ENCODE measurements at places on chromosomes 11 and 22.

DNA sequence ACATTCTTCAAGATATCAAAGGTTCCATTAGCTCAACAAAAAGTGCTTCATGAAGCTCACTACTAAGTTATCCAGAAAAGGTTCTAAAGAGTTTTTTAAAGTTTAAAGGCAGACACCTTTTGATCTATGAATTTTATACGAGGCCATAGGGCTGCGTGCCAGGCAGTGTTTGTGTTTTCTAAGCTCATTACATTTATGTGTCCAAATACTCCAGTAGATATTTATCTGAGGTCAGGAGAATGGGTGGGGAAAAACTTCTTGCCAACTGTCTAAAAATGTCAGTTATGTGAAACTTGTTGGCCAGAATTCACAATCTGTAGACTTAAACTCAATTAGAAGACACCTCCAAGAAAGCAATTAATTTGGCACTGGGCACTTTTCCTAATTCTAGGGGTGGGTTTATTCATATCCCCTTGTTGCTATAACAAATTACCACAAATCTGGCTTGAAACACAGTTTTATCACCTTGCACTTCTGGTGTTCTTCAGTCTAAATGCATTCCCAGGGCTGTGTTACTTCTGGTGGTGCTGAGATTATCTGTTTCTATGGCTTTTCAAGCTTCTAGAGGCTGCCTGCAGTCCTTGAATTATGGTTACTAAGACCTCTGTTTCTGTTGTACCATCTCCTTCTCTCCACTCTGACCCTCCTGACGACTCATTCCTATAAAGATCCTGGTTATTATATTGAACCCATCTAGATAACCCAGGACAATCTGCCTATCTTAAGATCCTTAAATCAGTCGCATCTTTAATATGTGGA is 1030.4 kb upstream of the CNTN5 start:
- DNase-seq, result no peak

DNA sequence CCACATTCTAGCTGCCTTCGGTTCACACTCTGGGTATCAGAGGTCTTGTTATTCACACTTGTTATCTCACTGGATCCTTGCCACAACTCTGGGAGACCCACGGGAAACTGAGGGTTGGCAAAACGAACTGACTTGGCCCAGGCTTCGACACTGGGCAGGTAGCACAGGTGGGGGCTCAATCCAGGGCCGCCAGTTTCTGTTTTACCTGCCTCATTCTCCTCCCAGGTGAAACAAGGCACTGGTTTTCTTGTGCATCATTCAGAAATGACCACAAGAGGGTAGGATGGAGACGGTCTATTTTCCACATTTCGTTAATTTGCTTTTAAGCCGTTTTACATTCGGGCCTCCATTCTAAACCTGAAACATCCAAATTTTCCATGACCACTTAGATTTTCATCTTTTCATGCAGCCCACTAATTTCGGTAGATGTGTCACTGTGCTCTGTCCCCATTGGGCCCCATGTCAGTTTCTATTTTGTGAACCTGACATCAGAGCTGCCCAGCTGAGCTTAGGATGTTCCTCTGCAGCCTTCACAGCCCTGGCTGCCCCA is 108.1 kb downstream of the KIAA1671 start:
- DNase-seq, result no peak

DNA sequence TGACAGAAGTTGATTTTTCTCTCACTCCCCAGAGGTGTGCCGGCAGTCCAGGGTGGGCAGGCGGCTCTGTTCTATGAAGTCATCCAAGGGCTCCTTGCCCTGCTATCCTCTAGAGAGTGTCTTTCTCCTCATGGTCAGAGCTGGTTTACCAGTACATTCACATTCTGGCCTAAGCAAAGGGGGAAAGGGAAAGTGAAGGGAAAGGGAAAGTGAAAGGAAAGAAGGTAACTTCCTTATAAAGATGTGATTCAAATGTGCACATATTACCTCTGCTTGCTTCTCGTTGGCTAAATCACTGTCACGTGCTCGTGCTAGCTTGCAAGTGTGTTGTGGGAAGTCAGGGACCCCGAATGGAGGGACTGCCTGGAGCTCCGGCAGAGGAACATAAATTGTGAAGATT is 2.9 kb upstream of the HTATIP2 start:
- no peak for DNase-seq

- no peak for DNase-seq
Observed at GRCh38 chr11:106021181-106021966, 666 bp downstream of the MSANTD4 start.

- DNase-seq, result no peak
Observed at GRCh38 chr11:108805030-108805429, 140.2 kb downstream of the DDX10 start.

DNA sequence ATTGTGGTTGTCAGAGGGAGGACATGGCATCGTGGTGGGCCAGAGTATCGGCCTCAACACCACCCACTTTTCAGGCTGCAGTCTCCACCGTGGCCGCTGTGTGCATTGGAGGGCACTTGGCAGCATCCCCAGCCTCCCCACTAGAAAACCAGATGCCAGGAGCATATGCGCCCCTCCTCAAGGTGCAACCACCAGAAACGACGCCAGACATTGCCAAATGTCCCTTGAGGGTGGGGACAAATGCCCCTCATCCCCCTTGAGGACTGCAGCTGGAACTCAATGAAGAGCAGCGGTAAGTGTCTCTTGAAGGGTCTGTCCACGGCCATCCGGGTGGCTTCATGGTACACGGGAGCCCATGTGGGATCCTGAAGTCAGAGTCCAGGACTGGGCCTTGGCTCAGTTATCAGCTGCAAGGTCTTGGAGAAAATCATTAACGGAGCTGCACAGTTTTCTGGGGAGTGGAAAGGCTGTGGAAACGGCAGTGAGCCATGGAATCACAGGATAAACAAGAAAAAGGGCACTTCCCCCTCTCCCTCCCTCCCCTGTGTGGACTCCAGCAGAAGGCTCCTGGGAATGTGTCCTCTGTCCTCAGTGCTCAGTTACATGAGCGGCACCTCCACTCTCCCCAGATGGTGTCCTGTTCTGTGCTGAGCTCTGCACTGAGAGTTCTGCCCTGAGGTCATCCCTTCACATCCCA is 324.4 kb upstream of the B3GAT1 start:
- DNase-seq, result no peak

DNA sequence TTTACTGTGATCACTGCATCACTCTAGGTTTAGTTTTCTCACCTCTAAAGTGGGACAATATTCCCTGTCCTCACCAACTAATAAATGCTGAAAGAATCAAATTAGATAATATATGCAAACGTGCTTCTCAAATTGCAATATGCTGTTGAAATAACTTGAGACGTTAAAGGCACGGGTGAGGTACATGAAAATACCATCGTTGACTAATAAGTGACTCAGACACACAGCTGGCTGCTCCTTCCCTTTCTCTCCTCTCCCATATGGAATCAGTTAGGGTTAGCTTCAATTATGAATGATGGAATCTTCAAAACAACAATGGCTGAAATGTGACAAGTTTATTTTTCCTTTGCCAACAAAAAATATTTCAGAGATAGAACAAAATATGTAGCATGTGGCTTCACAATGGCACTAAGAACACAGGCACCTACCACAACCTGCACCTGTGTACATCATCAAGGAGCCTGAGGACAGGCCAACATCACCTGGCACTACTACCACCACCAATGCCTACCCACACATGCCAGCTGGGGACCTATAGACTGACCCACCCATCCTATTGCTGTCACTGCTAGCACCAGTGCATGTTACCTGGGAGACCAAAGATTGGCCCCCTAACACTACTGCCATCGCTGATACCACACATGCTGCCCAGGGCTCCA is 13.7 kb downstream of the GDPD4 start:
- no peak for DNase-seq

DNA sequence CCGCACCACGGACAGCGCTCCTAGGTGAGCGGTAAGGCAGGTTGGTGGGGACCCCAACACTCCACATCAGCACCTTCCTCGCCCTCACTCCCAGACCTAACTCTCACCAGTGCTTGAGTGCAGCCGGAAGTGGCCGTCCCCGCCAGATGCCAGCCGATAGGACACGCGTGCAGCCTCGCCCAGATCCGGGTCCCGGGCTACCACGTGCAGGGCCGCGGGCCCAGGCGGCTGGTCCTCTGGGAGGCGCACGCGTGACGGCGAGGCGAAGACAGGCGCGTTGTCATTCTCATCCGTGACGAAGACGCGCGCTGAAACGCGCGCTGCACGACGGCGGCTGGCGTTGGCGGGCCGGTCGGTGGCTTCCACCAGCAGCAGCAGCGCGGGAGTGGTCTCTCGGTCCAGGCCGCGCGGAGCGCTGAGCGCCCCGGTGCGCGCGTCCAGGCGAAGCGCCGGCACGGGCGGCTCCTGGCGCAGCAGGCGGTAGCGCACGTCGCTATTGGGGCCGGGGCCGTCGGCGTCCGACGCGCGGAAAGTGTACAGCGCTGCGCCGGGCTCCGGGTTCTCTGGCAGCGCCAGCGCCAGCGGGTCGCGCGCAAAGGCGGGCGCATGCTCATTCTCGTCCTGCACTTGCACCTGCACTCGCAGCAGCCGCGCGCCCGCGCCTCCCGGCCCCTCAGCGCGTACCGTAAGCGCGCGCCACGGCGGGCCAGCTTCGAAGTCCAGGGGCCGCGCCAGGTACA is 10.8 kb upstream of the TPP1 start:
- DNase-seq, result no peak

- DNase-seq, result no peak
Observed at GRCh38 chr22:43001271-43002201, 13.4 kb downstream of the PACSIN2 start.

DNA sequence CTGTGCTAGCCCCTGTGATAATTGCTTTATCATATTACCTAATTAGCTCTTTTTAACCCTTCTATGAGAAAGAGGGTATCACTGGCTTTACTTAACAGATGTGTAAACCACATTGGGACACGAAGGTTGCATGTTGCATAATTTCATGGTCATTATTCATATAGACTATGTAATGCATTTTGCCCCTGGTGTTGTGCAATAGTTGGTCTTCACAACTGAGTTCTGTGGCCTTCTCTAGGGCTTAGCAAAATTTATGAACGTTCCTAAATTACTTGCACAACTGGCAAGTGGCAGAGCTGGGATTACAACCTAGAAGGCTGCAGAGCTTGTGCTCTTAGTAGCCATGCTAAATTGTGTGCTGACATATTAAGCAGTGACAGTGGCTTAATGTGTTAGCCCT is 34.6 kb upstream of the PDGFD start:
- no peak for DNase-seq

- no peak for DNase-seq
Observed at GRCh38 chr22:37994982-37995381, 10.6 kb upstream of the SOX10 start.

DNA sequence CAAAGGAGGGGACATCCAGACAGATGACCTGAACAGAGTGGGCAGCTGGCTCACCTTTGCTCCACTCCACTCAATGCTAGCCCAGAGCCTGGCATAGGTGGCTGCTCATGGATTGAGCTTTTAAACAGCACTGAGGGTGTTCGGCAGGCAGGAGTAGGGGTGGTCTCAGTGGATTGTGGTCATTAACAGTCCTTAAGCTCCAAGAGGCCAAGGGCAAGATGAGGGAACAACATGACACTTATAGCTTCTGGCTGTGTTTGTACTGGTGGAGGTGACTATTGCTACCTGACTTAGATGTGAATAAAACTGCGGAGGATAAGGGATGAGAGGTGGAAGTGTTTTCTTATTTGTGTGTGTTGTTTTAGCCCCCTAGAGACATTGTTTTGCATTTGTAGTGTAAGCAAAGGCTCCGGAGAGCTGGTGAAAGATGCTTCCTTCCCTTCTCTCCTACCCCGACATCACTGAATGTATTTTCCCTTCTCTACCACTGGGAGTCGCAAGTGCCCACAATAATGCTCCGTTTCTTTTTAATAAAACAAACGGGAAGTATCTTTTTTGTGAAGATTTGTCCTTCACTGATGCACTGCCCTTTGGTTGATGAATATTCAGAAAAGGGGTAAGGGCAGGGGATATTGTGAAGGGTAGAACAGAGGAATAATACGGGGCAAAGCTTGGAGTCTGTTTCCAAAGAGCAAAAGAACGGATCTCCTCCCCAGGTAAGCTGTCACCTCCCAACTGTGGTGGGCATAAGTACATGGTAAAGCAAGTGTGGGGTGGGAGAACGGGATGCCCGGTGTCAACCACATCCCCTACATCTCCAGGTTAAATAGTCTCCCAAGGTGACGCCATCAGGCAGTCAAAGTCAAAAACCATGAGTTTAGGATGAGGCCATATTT is 27.5 kb upstream of the MTNR1B start:
- no peak for DNase-seq

- DNase-seq, result no peak
Observed at GRCh38 chr11:133941546-133941945, 15.2 kb downstream of the IGSF9B start.
